ENCODE measurements at places on chromosomes 12 and 14.

DNA sequence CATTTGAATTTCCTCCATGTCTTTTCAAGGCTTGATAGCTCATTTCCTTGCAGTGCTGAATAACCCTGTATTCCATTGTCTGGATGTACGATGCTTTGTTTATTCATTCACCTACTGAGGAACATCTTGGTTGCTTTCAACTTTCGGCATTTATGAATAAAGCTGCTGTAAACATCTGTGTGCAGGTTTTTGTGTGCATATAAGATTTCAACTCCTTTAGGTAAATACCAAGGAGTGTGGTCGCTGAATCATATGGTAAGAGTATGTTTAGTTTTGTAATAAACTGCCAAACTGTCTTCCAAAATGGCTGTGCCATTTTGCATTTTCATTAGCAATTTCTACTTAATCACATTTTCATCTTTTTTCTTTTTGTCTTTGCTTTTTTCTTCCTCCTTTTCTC lies 327.7 kb upstream of the TBX3 start:
- no peak for DNase-seq

- no peak for DNase-seq
These were observed 42.9 kb downstream of the KLC1 start for GRCh38 chr14:103671911-103672310.

DNA sequence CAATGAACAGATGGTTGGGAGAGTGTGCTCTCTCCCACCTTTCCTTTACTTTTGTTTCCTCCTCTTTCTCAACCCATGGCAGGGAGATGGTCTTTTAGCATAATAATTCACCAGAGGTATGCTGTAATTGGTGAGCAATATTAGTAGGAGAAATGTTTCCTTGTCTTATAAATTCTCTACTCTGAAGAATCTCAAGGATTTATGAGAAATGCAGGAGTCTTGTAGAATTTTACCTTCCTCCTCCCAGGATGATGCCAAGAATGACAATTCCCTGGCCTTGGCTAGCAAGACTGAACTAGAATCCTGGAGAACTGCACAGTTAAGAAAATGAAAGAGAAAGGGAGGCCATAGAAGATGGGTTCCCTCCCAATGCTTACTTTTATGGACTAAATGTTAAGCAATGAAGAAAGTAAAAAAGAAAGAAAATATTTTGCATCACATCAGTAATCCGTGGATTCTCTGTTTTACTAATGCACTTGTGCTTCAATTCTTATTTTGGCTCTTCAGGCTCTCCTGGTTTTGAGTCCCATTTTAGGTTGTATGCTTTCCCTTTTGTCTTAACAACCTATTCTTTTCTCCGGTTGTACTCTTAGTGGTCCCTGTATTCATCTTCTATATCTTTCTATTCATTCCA lies 192.9 kb upstream of the GARIN6 start:
- no peak for DNase-seq

GRCh38 chr12:69513297-69513696 lies 43.1 kb downstream of the FRS2 start:
- DNase-seq = no peak

DNA sequence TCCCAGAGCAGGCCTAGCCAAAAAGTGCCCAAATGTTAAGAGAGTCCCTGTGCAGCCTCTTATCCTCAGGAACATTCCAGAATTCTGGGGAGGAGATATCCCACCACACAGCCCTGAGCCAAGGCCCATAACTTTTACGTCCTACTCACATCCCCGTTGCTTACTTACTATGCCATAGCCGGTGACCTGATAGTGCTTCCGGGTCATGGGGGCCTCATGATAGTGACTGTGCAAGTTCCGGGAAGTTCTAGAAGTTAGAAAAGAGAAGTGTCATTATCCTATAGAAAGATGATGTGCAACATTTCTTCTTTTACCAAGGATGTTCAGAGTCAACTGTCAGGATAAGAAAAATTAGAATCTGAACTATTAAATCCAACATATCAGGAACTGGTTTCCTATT lies 15.6 kb upstream of the NGB start:
- DNase-seq = no peak

GRCh38 chr12:113921430-113921829 lies 44.7 kb downstream of the RBM19 start:
- no peak for DNase-seq

DNA sequence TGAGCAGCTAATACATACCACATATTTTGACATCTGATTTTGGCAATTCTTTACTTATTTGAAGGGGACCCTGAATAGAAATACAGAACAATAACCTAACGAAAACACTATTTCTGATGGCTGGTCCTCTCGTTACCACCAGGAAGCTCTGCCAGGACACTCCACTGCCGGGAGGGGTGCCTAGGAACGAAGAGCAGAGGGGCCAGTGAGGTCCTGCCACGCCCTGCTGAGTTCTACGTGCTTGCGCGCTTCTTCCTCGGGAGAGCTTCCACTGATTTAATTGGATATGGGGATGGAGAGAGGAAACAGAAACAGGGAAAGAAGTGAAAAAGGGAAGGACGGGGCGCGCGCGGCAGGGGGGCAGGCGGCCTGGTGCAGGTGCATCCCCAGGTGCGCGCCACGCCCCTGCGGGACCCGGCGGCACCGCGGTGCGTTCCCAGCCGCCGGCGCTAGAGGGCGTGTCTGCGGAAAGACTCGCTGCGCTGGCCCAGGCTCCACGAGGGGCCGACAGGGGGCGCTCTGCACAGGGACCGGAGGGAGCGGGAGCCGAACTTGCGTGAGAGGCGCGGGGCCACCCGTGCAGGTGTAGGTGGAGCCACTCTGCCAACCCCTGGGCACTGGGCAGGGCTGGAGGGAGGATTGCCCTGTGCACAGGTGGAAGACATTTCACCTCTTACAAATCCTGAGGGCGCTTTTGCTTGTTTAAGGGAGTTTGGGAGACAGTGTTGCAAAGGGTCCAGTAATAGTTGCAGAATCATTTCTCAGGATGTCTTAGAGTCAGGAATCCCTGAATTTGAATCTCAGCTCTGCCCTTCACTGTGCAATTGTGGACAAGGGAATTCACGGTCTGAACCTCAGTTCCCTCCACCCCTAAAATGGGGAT lies 986.3 kb upstream of the TMEM132C start:
- DNase-seq = peak; percentile 83

GRCh38 chr12:60926256-60926655 lies 1330.4 kb downstream of the SLC16A7 start:
- no peak for DNase-seq

DNA sequence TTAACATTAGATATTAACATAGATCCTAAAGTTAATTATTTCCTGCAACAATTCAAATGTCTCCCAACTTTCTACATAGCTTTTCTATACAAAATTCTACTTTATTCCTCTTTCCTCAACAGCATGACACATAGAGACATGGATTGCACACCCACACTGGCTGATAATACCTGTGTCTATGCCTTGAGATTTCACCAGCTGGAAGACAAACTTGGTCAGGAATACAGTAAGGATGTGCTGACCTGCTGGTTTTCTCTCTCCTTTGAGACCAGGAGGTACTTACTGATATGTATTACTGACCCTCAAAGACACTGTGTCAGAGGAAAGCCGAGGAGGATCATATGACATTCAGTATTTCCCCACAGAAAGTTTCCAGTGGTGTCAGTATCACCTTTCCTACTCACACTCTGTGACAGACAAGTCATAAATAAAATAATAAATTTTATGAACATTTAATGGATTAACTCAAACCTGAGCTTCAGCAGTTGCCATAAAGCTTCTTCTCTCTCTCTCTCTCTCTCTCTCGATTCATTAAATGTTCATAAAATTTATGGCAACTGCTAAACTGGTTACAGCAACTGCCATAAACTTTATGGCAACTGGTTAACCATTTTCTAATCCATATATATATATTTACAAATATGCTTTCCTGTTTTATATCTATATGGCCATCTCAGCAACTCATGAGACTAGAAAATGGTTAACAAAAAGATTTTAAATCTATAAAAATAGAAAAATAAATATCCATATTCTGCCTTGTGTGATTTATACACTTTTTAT lies 22.7 kb downstream of the EIF2S3B start:
- no peak for DNase-seq

GRCh38 chr14:54503486-54503885 lies 6.2 kb upstream of the CGRRF1 start:
- no peak for DNase-seq

DNA sequence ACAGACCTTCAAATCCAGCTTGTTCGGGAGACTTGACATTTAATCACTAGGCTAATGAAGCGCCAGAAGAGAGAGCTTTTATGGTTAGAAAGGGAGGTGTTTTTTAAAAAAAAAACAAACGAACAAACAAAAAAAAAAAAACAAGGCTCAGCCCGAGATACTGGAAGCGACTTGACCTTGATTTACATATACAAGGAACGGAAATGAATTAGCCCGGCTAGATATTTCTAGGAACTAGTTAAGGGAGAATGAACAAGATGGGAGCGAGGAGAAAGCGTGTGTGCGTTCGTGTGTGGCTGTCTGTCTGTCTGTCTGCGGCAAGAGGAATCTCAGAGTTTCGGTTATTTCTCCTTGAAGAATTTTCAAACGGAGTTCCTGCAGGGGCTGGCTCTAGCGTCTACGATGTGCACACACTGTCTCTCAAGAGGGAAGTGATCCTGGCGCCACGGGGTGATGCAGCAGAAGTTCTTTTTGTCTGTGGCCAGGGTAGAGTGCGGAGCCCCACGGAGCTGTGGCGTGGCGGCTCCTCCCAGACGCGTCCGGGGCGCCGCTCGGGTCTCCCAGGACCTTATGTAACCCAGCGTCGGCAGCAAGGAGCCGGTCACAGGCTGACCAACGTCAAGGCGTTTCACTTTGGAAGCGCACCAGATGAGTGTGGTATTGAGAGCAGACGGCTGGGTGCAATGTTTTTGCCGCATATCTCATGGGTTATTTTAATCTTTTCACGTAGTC lies 18.8 kb downstream of the SOCS2 start:
- peak; percentile 50 for DNase-seq

- no peak for DNase-seq
These were observed 34.2 kb downstream of the ISCA2 start for GRCh38 chr14:74527736-74528280.

- DNase-seq = no peak
These were observed 15.7 kb upstream of the NFKBIA start for GRCh38 chr14:35420036-35420811.

DNA sequence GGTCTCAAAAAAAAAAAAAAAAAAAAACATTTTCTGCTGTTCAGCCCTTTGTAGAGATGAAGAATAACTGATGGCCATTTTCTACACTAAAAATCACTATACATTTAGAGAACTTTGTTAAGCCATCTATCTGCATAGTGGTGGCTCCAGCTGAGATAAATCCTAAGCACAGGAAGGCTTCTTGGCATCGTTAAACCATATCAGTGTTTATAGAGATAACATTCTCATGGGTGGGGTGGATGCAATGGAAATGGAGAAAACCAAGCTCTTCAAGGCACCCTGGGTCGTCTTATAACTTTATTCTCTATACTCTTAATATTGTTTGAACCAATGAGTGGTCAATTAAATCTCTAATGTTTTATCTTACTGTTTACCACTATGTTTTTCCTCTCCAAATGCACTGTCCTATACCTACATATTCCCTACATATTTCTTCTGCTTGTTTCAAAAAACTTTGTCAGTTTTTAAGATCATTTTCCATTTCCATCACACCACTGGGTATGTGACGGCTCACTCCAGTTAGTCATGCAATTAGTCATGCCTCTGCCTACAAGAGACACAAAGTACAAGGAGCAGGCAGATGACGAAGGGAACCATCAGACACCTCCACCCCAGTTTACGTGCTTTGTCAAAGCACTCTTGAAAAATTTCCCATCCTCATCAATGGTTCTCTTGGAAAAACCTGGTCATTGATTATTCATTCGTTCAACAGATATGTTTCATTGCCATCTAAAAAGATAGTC lies 119.3 kb upstream of the OVCH1 start:
- no peak for DNase-seq

DNA sequence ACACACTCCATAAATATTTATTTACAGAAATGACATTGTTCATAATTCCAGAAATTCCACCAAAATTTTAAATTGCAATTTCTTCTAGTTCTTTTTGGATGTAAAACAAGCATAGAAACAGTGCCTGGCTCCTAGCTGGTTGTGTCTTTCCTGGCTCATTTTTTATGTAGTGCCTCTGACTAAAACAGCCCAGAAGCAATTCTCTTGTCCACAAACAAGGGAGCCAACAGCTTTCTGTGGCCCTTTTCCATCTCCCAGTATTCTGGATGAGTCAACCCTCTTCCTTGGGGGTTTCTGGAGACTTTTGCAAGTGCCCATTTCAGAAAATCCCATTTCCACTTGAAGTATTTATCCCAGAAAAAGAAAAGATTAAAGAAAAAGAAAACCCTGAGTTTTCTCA lies 141.4 kb downstream of the PHLDA1 start:
- DNase-seq = no peak

DNA sequence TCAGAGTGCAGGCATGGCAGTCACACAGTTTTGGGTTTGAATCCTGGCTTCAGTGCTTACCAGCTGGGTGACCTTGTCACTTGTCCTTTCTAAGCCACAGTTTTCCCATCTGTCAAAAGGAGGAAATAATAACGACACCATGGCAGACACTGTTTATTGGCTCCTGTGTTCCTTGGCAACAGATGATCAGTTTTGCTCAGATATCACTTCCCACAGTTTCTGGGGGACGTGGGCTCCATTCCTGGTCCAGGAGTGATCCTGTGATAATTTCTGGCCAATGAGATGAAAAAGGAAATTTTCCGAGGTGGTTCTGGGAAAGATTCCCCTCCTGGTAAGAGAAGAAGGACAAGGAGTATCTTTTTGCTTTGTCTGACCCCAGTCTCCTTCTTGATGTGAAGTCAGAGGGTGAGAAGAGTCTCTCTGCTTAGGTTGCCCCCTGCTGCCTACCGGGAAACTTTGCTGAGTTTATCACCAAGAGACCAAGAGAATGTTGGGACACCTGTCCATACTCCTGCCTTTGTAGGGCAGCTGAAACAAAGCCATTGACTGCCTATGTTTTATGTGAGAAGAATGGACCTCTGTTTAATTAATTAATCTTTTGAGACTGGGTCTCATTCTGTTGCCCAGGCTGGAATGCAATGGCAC lies 178.9 kb upstream of the NRXN3 start:
- DNase-seq = no peak

GRCh38 chr12:16437926-16438325 lies 90.5 kb downstream of the MGST1 start:
- DNase-seq = no peak

GRCh38 chr12:32505067-32505945 lies 105.9 kb downstream of the FGD4 start:
- DNase-seq = no peak

GRCh38 chr12:115973968-115974724 lies 303.3 kb downstream of the MED13L start:
- DNase-seq = no peak

GRCh38 chr12:43318021-43318420 lies 234.0 kb downstream of the ADAMTS20 start:
- DNase-seq = no peak

GRCh38 chr14:77882098-77882497 lies 82.2 kb downstream of the ADCK1 start:
- no peak for DNase-seq

DNA sequence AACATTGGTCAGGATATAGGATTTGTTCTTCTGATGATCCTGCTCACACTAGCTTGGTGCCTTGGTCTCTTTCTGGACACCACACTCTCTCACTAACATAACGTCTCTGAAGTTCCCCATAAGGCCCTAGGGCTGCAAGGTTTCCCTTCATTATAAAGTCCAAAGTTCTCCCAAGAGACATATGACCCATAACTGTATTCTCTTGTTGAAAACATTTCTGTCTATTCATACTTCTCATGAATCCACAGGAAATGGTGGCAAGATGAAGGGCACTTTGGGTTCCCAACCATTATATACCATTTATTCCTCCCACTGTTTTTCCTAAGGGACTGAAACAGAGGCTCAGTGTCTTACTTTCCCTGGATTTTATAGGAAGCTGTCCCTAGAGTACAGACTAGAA lies 37.1 kb upstream of the KITLG start:
- no peak for DNase-seq

Measured in mesothelial cell of epicardium (in vitro differentiated cells).